Skin of body (tissue), 3 donors: ENCODE measurements at places on chromosomes 1 and 21.
A peak's percentile ranks its signal among the peaks of the same experiment; 100 is the strongest.

DNA sequence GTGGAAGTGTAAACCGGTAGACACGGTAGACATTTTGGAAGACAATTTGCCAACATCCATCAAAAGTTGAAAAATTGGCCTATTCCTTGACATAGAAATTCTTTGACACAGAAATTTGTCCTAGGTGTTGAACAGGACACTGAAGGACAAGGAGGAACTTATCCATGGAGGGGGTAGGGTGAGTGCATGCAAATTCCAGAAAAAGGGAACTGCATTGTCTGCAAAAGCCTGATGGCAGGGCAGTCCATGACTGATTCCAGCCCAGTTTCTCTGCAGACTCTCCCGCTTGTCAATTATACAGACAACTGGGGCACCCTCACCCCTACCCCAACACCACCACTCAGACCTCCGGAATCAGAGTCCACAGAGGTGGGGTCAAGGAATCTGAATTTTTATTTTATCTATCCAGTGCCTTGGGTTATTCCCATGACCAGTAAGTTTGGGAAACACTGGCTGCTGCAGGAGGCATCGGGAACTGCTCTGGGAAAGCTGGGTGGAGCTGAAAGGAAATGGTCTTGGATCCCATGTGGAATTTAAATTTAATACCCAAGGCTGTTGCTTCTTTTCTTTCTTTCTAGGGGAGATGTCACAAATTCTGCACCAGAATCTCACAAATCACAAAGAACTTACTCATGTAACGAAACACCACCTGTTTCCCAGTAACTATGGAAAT is 103.3 kb upstream of the SLC45A1 start:
- DNase-seq: no peak

- no peak for DNase-seq
These were observed 98.1 kb downstream of the TM2D1 start for GRCh38 chr1:61626816-61627215.

- DNase-seq: peak; percentile 32
These were observed 39.8 kb upstream of the RAB4A start for GRCh38 chr1:229230893-229231753.

DNA sequence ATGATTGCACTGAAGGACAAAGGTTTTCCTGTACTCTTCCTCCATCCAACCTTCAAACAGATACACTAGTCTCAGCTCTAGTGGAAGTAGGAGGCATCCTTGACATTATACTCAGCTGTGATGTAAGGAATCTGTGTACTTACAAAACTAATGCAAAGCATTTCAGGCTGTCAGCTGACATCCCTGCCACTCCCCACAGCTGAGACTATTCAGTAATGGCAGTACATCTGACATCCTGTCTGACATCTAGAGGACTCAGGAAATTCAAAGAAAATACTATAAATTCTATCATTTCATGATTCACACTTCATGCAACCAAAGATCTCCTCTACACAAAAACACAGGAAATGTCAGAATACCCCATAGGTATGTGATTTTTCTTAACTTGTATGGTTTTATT is 325.8 kb downstream of the SMYD3 start:
- no peak for DNase-seq

DNA sequence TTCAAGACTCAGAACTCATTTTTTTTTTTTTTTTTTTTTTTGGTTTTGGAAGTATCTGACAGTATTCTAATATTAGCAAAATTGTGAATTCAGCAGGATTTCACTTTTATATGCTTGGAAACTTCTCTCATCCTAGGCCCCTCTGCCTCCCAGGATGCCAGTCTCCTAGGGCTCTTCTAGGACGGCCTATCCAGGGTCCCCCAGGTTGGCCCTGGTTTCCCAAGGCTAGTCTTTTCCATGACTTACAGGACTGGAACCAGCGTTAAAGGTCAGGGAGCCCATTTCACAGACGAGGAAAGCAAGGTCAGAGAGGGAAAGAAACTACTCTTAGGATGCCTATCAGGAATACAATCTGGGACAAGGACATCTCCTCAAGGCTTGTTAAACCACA is 412.5 kb downstream of the PTPRU start:
- DNase-seq: no peak

DNA sequence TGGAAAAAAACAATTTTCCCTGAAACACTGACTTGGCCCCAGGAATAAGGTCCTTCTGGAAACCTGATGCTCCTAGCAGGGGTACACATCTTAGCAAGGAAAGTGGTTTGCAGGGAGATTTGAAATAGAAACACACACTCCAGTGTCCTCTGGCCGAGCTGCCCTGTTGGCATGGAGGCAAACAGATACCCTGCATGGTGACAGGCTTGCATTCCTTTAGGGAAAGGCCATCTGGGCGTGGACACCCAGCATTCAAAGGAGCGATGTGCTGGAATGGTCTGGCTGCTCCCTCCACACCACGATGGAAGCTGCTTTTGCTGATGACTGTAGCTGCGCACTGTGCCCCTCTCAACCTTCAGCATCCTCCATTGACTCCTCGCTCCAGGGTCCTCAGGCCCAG is 41.5 kb upstream of the BCAR3 start:
- no peak for DNase-seq

- no peak for DNase-seq
These were observed 45.1 kb upstream of the PALMD start for GRCh38 chr1:99600782-99601181.

DNA sequence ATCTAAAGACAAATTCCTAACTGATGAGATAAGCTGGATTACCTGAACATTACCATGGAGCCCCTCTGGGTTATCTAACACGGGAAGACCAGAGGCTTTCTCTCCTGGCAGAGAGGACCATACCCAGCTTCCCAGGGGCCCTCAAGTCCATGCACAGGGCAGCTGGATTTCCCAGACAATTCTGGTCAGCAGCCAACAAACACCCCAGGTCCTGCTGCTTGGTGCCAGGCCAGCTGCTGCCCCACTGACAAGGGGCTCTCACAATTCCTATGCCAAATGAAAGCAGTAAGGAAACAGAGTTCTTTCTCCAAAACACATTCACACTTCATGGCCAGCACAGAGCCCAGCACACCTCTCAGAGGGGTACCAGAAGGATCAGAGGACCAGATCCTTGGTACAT is 114.2 kb downstream of the HLCS start:
- DNase-seq: no peak

DNA sequence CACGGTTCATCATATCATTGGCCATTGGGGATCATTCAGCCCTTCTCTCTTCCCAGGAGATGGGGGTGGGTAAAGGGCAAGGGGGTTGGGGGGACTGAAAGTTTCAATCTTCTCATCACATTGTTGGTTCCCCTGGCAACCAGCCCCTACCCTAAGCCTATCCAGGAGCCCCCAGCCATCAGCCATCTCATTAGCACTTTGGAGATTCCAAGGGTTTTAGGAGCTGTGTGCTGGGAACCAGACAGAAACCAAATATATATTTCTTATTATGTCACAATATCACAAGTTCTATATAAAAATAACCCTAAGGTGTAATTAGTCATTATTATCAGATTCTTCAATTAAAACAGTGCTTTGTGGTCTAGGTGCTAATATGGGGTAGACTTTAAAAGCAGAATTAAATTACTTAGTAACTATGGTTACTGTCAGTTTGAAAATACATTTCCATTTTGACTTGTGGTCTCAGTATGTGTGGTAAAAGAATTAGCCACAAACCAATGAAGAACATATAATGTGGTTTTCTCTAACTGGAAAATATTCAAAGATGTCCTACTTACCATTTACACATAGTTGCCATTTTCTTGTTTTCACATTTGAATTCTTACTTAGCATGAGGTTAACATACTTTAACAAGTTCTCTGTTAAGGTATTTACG is 28.1 kb downstream of the IL23R start:
- no peak for DNase-seq

DNA sequence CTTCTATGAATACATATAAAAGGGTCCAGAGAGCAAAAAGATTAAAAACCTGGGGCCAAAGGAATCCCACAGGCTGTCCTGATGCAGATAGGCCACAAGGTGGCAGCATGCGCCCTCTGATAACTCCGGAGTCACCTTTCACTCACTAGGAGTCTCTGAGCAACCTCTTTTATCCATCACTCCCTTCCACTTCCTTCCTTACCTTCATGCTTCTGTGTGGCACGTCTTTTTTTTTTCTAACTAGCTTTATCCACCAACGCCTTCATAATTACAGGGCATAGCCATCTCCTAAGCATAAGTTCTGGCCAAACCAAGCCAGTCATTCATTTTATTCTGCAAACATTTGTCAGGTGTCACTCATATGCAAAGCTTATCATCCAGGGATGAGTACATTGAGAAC is 3.9 kb upstream of the PGLYRP4 start:
- DNase-seq: peak; percentile 34

DNA sequence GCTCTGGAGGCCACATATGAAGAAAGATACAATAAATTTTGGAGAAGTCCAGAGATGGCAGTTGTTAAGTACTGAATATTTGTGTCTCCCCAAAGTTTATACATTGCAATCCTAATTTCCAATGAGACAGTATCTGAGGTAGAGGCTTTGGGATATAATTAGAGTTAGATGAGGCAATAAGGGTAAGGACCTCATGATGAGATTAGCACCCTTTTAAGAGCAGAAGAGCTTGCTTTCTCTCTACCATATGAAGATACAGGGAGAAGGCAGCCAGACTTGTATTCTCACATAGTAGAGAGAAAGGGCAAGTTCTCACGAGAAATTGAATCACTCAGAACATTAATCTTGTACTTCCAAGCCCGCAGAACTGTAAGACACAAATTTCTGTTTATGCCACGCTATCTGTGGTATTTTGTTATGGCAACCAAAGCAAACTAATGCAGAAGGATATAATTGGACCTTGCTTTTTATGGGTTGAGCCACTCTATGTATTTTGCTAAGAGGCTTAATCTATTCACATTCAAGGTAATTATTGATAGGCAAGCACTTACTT is 430.1 kb downstream of the KCNT2 start:
- no peak for DNase-seq
